ENCODE measurements at places on chromosomes 6 and 20.

- no peak for DNase-seq
Measured at GRCh38 chr6:16521528-16521927, 239.7 kb downstream of the ATXN1 start.

GRCh38 chr6:133871131-133871530 lies 17.8 kb upstream of the TCF21 start:
- no peak for DNase-seq

- no peak for DNase-seq
Measured at GRCh38 chr6:108736832-108737231, 111.4 kb upstream of the ARMC2 start.

- no peak for DNase-seq
Measured at GRCh38 chr6:15880262-15880973, 217.6 kb upstream of the DTNBP1 start.

DNA sequence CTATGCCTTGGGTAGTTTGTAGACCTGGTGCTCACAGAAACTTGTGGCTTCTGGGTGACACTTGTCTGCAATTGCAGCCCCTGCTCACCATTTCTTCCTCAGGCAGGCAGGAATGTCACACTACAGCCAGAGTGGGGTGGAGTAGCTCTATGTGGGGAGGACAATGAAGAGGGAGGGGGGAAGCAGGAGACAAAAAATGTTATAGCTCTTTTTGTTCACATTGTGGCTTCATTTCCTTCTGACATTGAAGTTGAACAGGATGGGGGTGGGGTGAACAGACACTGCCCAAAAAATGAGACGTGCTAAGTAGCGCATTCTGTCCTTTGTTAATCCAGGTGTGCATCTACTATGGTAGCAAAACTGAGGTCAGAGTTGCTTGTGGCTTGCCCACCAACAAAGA lies at the start of gene THEMIS:
Gene THEMIS (minus strand): TSS at position 124 of the 400 bp plus-strand sequence. CDS start 126 bp downstream, outside the sequence.
- DNase-seq: peak; percentile 16

DNA sequence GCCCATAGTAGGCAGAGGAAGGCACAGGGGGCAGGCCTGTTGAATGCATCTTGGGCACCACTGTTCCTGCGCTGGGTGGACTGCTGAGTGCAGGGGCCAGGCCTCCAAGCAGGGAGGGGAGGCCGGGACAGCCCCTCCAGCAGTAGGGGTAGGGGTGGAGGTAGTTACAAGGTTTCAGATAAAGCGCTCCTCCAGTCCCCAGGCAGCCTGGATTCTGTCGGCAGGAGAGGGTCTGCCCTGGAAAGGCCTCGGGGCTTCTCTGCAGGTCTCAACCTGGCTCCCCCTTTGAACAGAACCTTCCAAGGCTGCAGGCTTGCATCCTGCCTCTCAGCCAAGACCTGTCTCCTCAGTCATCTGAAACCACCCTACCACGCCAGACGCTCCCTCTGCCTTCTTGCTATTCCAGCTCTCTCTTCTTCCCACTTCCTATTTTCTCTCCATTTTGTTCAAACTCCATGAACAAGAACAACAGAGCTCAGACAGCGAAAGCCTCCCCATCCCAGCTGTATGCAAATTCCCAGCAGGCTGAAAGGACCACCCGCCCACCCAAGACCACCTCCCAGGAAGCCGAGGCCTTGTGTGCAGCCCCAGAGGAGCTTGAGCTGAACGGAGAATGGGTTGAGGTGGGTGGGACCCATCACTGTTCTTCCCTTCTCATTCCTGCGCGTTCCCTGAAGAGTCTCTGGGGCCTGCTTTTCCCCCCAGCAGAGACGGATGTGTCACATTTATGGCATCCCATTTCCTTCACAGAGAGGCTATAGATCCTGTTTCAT lies 1.4 kb downstream of the MLN start:
- no peak for DNase-seq

DNA sequence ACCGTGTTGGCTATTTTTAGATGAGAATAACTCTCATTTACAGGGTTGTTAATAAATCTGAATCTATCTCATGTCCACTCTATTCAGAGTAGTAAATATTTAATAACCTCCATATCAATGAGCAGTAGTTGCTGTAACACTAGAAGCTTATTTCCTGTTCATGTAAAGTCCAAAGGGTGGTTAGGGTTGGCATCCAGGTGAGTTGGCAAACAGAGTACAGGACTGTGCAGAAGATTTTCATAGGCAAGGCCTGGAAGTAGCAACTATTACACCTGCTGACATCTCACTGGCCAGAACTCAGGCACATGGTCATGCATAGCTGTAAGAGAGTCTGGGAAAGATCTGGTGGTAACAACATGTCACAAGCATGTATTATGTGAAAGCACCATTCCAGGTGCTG lies 147.5 kb downstream of the PHF3 start:
- no peak for DNase-seq

DNA sequence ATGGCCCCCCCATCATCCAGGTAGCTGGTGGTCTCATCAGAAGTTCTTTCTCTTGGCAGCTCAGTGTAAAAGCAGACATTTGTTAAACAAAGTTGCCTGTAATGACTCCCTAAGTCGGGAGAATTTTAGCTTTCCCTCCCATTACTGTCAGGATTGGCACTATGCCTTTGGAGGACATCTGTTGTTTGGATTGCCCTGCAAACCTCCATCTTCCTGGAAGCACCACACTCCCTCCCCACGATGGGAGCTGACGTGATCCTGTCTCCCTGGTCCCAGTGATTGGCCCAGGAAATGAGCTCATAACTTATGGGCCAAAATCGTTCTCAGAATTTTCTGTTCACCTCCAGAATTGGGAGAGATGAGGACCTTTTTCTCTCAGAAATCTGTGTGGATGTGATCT lies 42.6 kb upstream of the CNR1 start:
- no peak for DNase-seq

DNA sequence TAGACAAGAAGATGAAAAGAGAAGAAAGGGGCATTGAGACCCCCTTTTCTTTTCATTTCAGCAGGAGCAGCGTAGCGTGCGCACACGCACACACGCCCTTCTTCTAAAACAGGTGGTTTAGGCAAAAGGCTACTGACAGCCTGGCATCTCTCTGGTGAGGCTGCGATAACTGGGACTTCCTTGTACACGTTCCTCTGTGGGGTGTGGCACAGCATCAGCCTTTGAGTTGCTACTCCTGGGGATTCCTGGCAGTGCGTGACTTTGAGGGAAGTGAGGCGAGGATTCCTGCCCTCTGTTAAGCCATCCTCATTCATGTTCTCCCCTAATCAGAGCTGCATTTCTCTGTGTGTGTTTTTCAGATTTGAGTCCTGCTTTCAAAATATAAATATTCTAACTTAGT lies 94.7 kb downstream of the TMEM170B start:
- DNase-seq: no peak

DNA sequence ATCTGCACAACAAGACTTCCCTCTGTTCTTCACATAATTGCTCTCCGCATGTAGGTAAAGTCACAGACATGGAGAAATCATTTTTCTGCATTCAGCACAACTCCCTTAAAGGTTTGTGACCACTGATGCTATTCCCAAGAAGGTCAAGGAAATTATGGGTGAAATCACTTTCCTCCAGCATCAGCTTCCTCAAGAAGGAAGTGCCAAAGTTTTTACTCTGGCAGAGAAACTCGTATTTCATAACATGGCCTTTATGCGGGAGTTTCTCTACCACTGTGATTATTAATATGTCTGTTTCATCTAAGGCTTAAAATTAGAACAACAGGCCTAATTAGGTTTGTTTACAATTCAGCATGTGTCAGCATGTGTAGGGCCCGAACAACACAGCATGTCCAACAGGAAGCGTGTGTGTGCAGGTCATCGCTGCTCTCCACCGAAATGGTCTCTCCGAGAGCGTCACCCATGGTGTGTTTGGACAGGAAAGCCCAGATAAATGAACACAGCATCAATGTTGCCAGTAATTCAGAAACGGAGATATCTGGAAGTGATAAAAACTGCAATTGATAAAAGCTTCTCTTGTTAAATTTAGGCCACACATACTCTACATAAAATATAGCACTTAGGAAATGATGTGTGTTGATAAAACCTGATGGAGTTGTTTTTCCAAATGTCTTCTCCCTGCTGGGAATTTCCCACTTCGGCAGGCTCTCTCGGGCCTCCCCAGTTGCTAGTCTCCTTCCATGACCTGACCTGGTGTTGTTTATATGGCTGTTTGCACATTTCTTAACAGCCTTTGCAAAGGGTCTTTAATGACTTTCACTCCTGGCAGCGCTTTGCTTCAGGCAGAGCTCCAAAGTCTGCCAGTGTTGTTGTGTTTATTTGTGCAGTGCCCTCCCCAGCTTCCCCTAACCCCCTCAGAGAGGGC lies 265.1 kb upstream of the CEP162 start:
- no peak for DNase-seq

GRCh38 chr6:17790489-17790888 lies 83.8 kb upstream of the NUP153 start:
- no peak for DNase-seq

- no peak for DNase-seq
Measured at GRCh38 chr6:9272671-9273070, 837.3 kb upstream of the SLC35B3 start.

DNA sequence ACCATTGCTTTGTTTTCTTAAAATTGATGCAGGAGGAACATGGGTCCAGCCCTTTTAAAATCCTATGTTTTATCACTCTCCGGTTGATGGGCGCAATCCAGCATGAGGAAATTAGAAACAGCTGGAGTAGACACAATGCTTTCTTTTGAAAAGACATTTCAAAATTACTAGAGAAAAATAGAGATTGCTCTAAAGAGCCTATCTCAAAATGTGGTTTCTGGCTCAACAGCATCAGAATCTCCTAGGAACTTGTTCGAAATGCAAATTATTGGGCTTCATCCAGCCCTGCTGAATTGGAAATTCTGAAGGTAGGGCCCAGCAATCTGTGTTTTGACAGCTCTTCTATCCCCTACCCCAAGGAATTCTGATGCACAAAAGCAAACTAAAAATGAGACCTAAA lies 190.8 kb upstream of the BMP2 start:
- DNase-seq: no peak

GRCh38 chr6:13319891-13320564 lies 8.3 kb downstream of the TBC1D7 start:
- DNase-seq: no peak

DNA sequence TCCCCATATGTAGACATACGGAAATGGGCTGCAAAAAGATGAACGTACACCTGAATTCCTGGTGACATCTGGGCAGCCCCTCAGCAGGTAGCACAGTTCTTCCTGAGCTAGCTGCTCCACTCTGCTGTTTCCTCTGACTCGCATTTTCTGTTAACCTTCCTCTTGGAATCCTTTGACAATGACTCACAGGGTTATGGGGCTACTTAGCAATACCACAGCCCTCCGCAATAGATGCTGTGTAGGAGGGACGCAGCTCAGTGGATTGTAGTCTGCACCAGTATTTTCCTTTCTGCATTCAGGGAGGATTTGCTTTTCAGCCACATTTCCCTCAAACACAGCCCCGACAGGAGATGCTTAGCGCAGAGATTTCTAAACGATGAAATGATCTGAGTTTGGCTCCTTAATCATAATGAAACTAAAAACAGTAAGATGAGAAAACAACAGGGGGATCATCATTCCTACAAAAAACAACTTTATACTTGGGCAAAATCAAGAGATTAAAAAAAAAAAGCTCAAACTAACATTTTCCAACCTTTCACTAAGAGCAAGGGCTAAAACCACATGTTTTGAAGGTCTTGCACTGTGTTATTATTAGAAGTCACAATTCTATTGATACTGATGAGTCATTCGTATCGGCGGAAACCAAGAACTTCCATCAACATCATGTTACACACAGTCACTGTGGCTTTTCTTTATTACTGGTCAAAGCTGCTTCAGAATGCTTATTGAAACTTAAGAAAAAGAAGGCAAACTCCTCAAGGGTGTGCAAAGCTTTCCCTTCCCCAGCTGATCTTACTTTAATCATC lies 12.2 kb downstream of the BACH2 start:
- DNase-seq: no peak

DNA sequence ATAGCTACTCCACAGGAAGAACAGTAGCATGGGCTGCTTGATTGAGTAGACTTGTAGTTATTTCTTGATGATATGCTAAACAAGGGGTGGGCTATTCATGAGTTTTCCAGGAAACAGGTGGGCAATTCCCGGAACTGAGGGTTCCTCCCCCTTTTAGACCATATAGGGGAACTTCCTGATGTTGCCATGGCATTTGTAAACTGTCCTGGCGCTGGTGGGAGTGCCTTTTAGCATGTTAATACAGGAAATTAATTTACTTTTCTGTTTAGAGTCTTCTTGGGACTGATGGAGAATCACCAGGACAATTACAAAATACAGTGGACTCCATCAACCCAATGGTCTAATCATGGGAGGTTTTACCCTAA lies 22.7 kb downstream of the CYP24A1 start:
- no peak for DNase-seq

DNA sequence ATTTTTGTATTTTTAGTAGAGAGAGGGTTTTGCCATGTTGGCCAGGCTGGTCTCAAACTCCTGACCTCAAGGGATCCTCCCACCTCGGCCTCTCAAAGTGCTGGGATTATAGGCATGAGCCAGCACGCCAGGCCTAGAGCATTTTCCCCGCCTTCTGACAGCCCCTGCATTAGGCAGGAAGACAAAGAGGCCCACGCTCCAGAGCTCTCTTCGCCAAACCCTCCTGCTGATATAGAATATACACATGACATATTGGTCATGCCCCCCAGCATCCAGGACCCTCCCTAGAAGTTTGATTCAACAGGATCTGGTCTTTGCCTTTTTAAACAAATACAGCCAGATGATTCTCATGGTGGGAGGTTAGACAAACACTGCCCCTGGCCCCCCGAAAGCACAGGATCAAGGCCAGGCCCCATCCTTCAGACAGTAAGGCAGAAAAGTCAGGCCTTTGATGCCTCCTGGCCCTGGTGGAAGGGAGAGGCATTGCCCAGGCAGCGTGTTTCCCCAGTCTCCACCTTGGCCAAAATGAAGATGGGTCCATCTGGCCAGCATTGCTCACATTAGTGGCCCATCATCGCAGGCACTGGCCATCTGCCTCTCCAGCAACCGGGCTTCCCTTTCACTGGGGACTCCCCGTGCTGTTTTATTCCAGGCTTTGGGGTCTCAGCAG lies 4.4 kb downstream of the SULF2 start:
- DNase-seq: no peak

DNA sequence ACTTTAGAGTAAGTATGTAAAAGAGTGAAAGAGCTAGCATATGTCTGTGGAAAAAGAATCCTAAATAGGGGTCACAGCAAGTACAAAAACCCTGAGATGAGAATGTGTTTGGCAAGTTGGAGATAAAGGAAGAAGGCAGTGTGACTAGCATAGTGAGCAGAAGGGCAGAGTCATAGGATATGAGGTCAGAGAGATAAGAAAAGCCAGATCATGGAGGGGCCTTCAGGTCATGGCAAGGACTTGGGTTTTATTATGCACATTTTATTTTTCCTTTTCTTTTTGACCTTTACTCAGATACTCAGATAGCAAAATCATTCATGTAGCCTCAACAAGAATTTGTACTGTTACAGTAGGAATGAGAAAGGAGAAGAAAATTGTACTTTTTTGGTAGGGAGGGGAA lies 138.0 kb downstream of the GJA1 start:
- no peak for DNase-seq

- DNase-seq: no peak
Measured at GRCh38 chr20:60506061-60506460, 547.8 kb downstream of the CDH26 start.

All from T-helper 22 cell (primary cell).